ENCODE measurements at places on chromosomes 11 and 22.

DNA sequence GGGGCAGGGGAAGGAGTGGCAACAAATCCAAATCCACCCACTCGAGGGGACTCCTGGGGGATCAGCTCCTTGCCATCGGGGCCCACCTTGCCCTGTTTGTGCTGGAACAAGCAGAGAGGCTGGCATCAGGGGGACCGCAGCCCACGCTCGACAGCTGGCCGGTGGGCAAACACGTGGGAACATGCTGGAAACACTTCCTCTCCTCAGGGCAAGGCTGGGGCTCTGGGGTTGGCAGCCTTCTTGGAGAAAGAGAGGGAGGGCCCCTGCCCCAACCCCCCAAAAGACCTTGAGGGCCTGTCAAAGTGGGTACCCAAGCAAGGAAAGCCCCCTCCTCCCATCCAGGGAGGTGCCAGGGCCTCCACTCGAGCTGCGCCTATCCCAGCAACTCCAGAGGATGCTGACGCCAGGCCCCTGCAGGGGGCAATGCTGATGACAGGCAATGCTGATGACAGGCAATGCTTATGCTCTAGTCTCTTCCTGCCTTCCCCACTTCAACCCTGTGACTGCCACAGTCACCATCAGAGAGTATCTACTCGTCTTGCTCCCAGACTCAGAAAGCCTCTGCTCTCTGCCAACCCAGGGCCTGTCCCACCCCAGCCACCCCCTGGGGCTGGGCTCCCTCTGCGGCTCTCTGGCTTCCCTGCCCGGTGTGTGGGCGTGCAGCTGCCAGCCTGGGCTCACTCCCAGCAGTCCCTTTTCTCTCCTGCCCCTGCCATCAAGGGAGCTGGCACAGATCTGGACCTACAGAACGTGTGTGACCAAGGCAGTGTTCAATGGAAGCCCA, 6.0 kb downstream of the ESS2 start:
- DNase-seq: no peak

DNA sequence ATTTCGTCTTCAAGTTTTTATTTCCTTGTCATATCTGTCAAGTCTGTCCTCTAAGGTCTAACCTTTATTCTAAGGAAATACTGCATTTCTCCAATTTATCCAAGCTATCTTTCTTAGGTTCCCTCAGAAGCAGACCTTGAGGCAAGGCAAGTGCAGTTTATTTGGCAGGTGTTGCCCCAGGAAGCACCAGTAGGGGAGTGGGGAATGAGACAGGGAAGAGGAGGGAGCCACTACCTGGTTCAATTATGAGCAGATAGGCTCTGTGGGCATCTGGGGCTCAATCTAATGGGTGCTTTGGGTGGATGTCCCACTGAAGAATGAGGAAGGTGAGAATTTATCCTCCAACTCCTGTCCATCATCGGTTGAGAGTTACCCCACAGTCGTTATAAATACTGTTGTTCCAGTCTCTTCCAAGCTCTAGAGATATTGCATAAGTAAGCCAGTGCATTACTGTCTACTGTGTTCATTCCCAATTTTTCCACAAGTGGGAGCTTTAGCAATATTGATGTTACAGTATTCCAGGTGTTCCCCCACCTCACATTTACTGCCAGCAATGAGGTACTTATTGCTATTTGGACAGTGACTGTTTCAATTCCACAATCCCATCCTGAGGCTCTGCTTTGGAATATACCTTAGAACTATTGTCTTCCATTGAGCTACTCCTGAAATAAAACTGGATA, 154.9 kb upstream of the CEP126 start:
- DNase-seq: no peak

- DNase-seq: no peak
Measured at GRCh38 chr11:62856333-62856895, 17.0 kb upstream of the WDR74 start.

DNA sequence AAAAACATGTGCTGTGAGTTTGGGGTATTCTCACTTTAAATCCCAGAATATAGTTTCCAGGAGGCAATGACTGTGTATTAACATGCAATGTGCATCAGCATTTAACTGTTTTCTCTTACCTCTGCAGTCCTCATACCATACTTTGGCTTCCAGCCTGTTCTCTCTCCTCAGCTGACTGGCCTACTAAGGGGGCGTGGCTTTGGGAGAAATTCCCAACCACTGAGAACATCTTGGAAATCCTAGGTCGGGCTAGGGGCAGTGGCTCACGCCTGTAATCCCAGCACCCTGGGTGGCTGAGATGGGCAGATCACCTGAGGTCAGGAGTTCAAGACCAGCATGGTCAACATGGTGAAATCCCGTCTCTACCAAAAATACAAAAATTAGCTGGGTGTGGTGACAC, 13.5 kb upstream of the ZC3H12C start:
- no peak for DNase-seq

- no peak for DNase-seq
Measured at GRCh38 chr11:68741463-68741862, 9.9 kb downstream of the TESMIN start.

- no peak for DNase-seq
Measured at GRCh38 chr22:45772743-45773142, 101.1 kb downstream of the ATXN10 start.

DNA sequence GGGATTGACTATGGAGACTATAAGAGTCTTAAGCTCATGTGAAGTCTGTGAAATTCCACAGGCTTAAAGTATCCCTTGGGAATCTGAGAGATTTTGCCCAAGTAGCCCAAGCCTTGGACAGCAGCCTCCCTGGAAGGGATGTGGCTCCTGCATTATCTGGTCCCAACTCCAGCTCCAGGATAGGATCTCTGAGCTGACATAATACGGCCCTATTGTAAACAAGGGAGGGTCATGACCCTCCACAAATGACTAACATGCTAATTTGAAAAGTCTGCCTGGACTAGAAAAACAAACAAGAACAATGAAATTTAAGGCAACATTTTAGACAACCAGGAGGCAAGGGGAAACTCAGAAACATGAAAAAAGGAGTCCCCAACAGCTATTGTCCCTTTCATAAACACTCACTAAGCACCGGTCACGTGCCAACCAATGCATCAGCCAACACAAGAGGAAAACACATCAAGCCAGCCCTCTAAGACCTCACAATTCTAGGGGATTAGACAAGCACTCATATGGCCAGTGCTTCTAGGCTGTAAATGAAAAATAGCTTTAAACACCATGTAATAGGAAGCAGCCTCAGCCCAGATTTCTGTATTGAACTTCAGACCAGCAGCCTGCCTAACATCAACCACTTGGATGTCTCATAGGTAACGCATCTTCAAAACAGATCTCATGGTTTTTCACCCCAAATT, 101.2 kb upstream of the TIMP3 start:
- DNase-seq: no peak

- DNase-seq: no peak
Measured at GRCh38 chr11:67211656-67212436, 54.4 kb upstream of the GRK2 start.

DNA sequence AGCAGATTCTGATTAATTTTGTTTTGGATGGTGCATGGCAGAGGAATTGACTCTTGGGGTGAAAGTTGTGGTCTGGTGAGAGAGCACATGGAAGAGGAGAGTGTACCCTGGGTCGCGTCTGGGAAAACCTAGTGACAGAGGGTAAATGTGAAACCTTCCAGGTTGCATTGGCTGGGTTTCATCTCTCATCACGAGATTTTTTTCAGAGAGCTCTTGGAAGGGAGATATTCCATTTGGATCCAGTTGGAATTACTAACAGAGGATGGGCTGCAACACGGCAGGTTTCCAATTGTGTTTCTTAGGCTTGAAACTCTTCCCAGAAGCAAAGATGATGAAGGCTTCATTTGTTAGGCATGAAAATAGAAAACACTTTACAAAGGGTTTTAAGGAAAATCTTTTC, 109.7 kb upstream of the MTMR2 start:
- DNase-seq: no peak

DNA sequence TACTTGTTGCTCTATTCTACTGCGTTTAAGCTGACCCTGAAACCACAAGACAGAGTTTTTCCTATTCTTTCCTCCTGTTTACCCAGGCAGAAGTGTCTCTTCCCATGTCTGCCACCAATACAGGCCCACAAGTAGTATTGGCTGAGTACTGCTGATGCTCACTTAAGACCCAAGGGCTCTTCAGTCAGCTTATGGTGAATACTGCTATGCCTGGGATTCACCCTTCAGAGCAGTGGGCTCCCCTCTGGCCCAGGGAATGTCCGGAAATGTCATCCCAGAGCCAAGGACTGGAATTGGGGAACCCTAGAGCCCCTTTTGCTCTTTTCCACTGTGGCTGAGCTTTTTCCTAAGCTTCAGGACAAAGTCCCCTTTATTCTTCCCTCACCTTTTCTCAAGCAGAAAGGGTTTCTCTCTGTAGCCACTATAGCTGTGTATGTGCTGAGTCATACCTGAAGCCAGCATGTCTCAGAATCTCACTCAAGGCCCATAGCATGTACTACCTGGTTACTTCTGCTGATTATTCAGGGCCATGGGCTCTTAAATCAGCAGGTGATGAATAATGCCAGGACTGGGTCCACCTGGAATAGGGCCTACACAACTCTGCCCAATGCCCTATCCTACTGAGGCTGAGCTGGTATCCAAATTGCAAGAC, 745.8 kb upstream of the ANO5 start:
- no peak for DNase-seq

DNA sequence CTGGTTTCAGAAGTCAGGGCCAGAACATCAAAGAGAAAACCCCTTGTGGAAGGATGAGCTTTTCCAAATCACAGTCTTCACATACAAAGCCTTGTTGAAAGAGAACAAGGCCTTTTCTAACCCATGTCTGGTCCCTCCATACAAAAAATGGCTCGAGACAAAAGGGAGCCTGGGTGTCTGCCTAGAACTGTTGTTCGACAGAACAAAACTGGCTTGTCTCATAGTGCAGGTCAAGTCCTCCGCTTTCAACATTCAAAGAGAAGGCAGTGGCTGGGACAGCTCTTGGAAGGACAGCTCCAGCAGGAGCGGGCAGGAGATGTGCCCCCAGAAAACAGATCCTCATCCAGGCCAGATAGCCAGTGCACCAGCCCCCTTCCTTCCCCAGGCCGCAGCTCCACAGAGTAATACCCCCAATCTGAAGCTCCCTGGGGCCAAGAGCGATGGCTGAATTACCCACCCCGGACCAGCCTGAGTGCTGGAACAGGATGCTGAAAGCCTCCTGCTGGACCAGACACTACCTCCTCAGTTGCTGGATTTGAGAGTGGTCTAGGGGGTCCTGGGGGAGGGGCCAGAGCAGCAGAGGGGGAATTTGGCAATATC, 27.6 kb downstream of the USH1C start:
- DNase-seq: no peak

- DNase-seq: no peak
Measured at GRCh38 chr11:12207384-12208150, 97.2 kb downstream of the MICAL2 start.

- DNase-seq: no peak
Measured at GRCh38 chr11:35765211-35765610, 102.6 kb downstream of the TRIM44 start.

- DNase-seq: no peak
Measured at GRCh38 chr22:24141586-24141985, 39.7 kb upstream of the SUSD2 start.

DNA sequence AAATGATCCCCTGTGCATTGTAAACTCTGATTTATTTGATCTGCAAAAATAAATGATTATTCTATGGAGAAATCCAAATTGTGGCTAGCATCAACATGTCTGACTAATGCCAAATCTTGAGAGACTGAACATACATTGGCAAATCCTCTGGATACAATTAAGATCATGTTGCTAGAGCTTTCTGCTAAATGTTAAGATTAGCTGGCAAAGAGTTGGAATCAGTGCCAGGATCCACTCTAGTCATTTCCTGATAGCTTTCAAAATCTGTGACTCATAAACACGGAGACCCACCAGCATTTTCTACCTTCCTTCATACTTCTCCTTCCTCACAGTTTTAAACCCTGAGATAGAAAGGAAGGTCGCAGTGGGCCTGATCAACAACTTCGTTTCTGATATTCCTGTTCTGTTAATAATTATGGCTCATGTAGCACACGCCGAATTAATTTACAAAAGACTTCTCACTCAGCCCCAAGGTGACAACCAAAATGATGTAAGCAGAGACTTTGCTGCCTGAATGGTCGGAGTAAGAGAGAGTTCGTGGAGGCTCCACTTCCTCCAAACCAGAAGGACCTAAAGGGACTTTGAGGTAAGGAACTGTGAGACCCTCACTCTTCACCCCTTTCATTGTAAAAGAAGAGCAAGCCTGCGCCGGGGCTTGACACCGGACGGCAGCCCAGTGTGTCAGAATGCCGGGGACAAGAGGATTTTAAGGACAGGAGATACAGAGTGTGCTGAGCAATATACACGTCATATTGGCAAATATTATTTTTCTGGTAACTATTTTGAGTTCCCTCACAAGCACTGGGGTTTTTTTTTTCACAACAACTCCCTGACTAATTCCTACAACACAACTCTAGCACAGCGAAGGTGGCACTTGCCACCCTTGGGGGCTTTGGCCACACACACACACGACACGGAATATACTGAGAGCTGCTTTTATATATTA, 42.0 kb downstream of the SERPINH1 start:
- no peak for DNase-seq

GRCh38 chr11:77371646-77372045, 70.2 kb upstream of the GDPD4 start:
- DNase-seq: no peak

DNA sequence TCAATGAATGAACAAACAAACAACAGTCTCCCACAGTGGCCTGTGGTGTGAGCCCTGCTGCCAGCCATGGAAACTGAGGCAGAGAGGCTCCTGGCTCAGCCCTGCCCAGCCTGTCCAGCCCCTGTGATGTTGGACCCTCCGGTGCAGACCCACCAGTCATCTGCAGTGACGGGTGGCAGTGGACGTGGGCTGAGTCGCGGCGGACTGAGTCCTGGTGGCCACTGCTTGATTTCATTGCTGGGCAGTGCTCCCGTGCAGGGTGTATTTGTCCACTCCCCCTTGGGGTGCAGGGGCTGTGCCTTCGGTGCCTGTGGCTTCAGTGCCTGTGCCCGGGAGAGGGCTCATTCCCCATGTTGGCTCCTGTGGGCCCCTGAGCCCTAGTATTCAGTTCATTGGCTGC, 31.9 kb upstream of the MUC5AC start:
- DNase-seq: no peak

GRCh38 chr11:113840932-113841664, 34.3 kb downstream of the USP28 start:
- no peak for DNase-seq

GRCh38 chr11:109423466-109424190, 1.6 kb downstream of the C11orf87 start:
- no peak for DNase-seq

GRCh38 chr11:71064702-71065515, 187.5 kb downstream of the SHANK2 start:
- DNase-seq: no peak

DNA sequence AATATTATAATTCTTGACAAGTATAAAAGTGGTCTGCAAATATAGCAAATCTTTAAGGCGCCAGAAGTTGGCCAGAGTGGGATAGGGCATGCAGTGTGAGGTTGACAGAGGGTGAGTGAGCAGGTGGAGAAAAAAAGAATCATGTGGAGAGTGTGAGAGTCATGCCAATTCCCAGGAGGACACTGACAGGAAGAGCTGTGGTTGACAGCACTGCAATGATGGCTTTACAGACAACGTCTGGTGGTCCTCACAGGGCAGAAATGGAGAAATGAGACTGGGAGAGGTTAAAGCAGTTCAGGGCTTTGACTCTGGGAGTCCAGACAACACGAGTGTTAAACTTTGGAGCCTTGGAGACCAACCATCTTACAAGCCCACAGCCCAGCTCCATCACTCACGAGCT, 34.9 kb downstream of the SERPIND1 start:
- no peak for DNase-seq

- DNase-seq: peak; percentile 70
Measured at GRCh38 chr11:12331239-12331874, 46.0 kb upstream of the PARVA start.

Data from LoVo (cell line).